KG1 (cell line): ENCODE measurements at places on chromosomes 2 and 18.

- DNase-seq = no peak
Observed at GRCh38 chr2:217151509-217152206, 291.8 kb upstream of the TNP1 start.

GRCh38 chr2:237571551-237571950 is 5.2 kb downstream of the PRLH start:
- no peak for DNase-seq

GRCh38 chr2:25250331-25251070 is 82.1 kb upstream of the POMC start:
- DNase-seq = no peak

- no peak for DNase-seq
Observed at GRCh38 chr2:85673716-85674375, 5.8 kb upstream of the SFTPB start.

GRCh38 chr18:45282101-45282812 is 333.0 kb upstream of the SLC14A2 start:
- DNase-seq = no peak

- no peak for DNase-seq
Observed at GRCh38 chr2:176991411-176991810, 221.2 kb upstream of the HNRNPA3 start.
